Central memory CD4-positive, alpha-beta T cell (primary cell): ENCODE measurements at places on chromosomes 3 and 15.

DNA sequence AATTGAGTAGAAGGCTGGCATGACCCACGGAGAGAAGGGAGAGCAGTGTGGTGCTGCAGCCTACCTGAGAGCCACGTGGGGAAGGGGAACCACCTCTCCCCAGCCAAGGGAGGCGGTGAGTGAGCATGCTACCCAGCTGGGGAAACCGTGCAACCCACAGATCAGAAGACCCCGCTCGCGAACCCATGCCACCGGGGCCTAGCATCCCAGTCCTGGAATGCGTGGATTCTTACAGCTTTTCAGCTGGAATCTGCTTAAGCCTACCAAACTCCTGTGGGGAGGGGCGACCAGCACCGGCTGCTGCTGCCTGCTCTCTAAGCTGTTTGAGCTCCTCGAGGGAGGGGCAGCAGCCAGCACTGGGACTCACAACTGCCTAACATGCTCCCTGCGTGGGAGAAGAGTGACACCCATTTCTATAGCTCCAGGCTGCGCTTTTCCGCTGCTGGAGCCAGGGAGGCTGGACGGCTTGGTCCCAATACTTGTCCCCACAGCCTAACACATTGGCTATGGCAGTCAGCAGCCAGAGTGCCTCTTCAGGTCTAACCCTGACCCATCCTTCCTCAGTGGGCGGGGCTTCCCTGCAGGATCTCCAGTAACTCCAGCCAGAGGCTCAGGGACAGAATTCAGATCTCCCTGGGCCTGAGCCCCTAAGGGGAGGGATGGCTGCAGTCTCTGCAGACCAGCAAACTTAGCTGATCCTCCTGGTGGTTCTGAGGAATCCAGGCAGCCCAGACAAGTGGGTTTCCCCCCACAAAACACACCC lies 20.0 kb upstream of the TEX55 start:
- no peak for DNase-seq

- no peak for DNase-seq
Observed at GRCh38 chr15:43390723-43391122, 19.8 kb downstream of the TUBGCP4 start.

- no peak for DNase-seq
Observed at GRCh38 chr3:155312781-155313180, 19.3 kb upstream of the STRIT1 start.

DNA sequence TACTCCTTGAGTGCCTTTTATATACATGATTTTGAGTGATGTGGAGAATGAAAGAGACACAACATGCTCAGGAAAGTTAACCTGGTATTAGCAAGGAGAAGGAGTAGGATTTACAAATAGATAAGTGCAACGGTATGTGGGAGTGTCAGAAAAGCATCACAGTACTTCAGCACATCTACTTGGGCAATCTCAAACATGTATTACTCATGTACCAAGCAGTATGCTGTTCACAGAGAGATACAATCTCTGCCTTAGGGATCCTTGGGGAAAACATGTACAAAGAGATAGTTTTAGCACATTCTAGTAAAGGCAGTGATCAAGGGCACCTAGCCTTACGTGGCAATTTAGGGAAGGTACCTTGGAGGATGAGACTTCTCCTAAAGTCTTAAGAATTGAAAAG lies 146.5 kb downstream of the FILIP1L start:
- no peak for DNase-seq

- no peak for DNase-seq
Observed at GRCh38 chr15:78638658-78639314, 2.2 kb downstream of the CHRNB4 start.

DNA sequence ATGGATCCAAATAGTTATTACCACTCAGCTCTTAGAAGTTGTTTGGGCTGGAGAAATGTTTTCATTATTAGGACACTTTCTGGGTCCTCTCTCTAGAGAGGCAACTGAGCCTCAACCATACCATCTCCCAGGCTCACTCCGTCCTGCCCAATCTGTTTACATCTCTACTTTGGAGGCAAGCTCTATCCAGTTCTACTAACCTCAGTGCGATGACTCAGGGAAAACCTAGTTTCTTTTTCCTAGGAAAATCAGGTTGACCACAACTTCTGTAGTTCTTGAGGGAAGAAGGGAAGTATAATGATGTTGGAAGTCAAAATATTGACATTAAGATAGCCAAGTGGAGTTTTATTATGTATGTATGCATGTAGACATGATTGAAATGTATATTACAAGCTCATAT lies 40.4 kb downstream of the LPP start:
- no peak for DNase-seq

- DNase-seq = no peak
Observed at GRCh38 chr3:101637451-101637850, 39.5 kb downstream of the ZBTB11 start.

GRCh38 chr3:150410311-150411105 lies 2.4 kb downstream of the TSC22D2 start:
- DNase-seq = peak; percentile 25

GRCh38 chr15:42352401-42352800 lies 6.9 kb upstream of the CAPN3 start:
- DNase-seq = no peak

- no peak for DNase-seq
Observed at GRCh38 chr3:150091626-150092025, 120.9 kb upstream of the PFN2 start.

DNA sequence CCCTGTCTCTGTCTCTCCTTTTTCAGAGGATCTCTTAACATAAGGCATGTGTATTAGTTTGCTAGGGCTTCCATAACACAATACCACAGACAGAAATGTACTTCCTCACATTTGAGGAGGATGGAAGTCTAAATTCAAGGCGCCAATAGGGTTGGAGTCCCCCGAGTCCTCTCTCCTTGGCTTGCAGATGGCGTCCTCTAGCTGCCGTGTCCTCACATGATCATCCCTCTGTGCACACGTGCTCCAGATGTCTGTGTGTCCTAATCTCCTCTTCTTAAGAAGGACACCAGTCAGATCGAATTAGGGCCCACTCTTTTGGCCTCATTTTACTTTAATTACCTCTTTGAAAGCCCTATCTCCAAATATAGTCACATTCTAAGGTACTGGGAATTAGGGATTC lies 23.0 kb upstream of the BFSP2 start:
- DNase-seq = no peak

DNA sequence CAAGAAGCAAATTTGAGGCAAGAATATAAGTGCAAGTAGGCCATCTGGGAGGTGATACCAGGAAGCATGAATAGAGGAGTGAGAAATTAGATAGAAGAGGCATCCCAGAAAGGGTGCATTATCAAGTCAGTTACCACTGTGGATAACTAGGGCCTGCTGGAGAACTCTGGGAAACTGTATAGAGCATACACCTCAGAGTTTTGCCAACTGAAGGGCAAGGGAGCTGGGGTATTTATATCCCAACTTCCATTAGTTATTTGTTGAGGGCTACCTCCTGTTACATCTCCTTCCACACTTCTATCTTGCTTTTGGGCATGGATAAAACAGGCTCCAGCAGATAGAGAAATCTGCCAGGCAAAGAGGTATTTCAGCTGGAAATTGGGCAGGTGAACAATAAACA lies 83.5 kb upstream of the MRPL3 start:
- no peak for DNase-seq

DNA sequence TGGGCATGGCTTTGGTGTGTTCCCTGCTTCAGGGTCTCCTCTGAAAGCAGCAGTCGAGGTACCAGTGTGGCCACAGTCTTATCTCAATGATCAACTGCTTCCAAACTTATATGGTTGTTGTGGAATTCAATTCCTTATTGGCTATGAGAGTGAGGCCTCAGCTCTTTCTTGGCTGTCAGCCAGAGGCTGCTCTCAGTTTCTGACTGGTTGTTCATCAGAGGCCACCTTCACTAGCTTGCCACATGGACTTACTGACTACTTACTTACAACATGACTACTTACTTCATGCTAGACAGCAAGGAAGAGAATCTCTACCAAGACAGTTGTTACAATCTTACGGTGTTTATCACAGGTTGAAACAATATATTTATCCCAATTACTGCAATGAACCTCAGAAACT lies 789.2 kb downstream of the DIPK2A start:
- DNase-seq = no peak

- DNase-seq = no peak
Observed at GRCh38 chr15:95470529-95470928, 860.0 kb upstream of the NR2F2 start.

DNA sequence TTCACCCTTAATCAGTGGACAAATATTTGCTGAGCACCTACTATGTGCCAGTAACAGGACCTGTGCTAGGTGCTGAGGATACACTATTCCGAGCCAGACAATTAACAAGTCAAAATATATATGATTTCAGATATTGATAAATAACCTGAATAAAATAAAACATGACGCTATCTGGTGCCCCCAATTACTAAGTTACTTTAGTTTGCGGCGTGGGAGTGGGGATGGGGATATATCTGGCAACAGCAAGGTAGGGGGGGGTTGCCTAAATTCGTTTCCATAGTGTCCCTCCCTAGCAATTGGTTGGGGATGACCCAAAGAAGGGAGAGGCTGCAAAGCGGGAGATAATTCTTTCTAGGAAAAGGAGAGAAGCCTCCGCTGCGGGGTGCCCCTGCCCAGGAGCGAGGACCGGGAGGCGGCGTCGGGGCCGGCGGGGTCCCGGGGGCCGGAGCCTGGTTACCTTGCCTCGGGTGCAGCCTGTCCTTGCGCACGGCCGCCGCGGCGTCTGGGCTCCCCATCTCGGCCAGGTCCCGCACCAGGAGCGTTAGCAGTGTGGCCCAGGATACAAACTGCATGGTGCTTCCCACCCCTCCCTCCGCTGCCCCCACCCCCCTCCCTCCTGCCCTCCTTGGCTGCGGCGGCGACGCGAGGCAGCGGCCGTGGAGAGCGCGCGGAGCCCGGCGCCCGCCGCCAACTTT lies 567 bp downstream of the ADAMTS9 start:
- DNase-seq = no peak

DNA sequence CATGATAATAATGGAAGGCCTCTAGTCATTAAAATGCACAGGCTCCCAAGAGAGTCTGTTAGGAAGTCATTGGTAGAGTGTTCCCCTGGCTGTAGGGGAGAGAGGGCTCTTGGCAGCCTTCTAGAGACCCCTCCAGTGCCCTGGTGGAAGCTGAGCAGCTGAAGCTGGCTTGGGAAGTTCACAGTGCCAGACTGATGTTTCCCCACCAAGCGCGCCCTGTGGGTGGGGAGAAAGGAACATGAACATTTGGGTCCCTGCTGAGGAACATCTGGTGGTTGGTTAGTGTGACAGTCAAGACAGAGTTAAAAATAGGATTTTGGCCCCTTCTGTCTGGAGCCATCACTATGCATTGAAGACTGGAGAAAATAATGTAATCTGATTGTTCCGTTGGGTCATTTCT lies 37.1 kb upstream of the RGMA start:
- no peak for DNase-seq

- DNase-seq = no peak
Observed at GRCh38 chr15:33730815-33731214, 237.5 kb upstream of the CHRM5 start.

DNA sequence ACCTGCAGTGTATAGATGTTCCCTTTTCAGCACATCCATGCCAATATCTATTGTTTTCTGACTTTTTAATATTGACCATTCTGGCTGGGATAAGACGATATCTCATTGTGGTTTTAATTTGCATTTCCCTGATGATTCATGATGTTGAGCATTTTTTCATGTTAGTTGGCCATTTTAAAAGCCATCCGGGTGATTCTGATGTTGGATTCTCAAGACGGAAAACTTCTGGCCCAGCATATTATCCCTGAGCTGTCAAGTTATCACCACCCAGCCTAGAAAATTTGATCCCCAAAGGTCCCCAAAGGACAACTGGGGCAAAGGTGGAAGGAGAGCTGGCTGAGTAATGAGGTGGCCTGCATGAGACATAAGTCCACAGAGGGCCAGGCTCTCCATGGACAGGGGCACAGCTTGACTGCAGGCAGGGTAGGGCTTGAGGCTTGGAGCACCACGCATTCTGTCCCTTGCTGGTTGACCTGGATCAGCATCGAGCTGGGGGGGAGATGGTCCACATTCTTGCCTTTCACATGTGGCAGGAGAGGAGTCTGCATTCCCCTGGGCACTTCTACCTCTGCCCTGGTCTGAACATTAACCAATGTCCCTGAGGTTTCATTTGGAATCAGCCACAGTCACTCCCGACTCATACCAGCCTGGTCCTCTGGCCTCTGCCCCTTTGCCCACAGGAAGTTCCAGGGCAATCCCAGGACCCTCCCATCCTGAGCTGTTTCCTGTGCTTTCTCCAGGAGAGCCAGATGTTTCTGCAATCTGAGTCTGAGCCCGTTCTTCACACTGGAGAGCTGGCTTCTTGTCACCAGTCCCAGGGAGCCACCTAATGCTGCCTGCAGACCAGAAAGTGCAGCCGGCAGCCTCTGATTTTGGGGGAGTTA lies 69.2 kb downstream of the ISG20 start:
- no peak for DNase-seq

DNA sequence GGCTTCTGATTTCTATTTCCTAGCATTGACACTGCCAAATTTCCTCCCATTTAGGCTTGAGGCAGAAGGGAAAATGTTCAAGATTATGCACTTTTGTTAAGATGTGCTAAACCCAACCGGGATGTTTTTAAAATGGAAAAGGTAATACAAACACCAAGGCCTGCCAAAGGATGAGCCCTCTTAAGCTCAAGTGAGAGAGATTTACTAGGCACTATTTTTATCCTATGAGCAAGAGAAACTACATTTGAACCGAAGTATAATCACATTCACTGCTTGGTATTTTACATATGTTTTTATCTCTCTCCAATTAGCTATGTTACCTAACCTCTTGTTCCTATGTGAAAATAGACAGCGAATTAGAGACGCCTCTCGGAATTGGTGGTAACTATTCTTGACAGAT lies 295.8 kb downstream of the GABRB3 start:
- no peak for DNase-seq

- peak; percentile 33 for DNase-seq
Observed at GRCh38 chr15:59691194-59691805, 2.2 kb upstream of the BNIP2 start.

- DNase-seq = peak; percentile 78
Observed at GRCh38 chr15:82680200-82681102, 29.2 kb downstream of the AP3B2 start.

DNA sequence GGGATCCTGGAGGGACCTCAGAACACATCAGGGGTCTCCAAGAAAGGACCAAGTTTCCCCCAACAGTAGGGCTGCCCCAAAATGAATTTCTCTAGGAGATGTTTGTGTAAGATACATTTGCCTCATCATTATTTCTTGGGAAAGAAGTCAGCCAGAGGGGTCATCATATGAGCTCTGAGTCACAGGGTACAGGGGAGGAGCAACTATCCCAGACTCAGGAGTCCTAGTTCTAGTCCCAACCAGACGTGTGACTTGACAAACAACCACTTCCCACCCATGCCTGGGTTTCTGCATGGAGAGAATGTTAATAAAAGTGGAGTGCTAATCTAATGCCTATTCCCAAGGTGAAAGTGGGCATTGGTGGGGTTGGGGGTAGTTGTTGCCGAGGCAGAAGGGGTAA lies 144.1 kb downstream of the ALDH1A2 start:
- DNase-seq = no peak

- DNase-seq = no peak
Observed at GRCh38 chr3:136544532-136544931, 207.6 kb downstream of the STAG1 start.

GRCh38 chr15:44715797-44716334 lies 4.5 kb downstream of the B2M start:
- no peak for DNase-seq
